ENCODE measurements at places on chromosomes 3 and 15. TPM values are rescaled to one million over a fixed set of nuclear protein-coding genes. Genes with fewer than 3 reads are reported as not detected.
A peak's percentile ranks its signal among the peaks of the same experiment; 100 is the strongest.

Gene LMAN1L
- not detected for total RNA-seq

Gene GDPGP1
- total RNA-seq, result 9.2 TPM

Gene TTLL13
- 0.13 TPM for total RNA-seq

DNA sequence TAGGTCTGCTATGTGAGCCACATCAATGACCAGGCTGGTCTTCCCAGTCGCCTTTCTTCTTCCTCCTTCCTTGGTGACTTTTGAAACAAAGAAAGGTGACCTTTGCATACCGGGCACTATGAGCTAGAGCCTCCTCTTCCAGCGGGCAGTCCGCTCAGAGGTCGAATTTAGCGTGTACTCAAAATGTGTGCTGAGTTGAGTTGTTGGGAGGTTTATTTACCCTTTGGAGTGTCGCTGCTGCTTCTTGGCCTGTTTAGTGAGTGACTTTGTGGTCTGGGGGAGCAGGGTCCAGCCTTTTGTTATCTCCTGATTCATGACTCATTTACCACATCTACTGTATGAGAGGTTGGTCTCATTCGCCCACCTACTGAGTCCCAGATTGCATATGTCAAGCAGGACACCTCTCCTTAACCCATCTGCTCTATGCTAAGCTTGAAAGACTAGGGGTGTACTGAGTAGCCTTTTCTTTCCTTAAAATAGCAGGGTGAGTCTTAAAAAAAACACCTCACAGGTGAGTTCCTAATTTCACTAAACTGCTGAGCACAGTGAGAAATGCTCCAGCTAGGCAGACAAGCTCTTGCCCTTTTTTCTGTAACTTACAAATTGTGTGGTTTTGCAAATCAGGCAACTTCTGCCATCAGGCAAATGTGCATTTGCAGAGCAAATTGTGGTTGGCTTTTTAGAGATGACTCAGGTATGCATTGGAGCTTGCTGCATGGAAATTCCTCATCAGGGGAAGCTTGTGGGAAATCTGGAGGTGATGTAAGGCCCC lies 3.2 kb upstream of the SIAH2 start:
- DNase-seq, result no peak

DNA sequence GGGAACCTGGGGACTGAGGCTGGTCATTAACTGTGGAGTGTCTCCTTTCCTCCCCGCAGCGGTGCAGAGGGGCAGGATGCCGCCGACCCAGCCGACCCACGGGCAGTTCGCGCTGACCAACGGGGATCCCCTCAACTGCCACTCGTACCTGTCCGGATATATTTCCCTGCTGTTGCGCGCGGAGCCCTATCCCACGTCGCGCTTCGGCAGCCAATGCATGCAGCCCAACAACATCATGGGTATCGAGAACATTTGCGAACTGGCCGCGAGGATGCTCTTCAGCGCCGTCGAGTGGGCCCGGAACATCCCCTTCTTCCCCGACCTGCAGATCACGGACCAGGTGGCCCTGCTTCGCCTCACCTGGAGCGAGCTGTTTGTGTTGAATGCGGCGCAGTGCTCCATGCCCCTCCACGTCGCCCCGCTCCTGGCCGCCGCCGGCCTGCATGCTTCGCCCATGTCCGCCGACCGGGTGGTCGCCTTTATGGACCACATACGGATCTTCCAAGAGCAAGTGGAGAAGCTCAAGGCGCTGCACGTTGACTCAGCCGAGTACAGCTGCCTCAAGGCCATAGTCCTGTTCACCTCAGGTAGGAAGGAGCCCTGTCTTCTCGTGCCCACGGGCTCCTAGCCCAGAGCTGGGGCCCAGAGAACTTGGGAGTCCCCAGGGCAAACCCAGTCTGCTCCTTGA lies 3.7 kb downstream of the NR2F2 start:
- DNase-seq, result peak; percentile 41

- no peak for DNase-seq
Observed at GRCh38 chr3:177580437-177580836, 383.2 kb upstream of the TBL1XR1 start.

GRCh38 chr15:97708252-97708651 lies 252.3 kb upstream of the ARRDC4 start:
- no peak for DNase-seq

DNA sequence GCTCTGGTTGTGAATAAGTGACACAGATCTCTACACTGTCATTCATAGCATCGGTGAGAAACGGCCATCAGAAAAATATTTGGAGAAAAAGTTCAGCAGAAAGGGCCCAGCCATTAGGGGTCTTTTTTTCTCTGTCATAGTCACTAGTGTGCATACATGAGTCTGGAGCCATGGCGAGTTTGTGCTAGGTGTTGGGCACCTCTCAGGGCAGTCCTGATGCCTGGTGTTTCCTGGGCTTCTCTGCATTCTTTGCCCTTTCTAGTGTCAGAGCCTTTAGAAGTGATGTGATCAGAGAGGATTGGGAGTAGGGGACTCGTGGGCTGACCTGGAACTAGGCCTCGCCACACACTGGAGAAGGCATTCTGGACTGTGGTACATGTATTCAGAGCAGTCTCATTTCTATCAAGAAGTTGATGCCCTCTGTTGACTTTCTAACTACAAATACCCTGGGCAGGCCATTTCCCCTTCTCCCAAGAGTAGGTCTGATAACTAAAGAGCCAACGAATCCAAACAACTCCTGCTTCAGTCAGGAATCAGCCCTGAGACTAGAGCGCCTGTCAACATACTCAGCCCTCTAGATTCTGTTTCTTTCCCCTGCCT lies 1.6 kb downstream of the KY start:
- DNase-seq, result no peak

DNA sequence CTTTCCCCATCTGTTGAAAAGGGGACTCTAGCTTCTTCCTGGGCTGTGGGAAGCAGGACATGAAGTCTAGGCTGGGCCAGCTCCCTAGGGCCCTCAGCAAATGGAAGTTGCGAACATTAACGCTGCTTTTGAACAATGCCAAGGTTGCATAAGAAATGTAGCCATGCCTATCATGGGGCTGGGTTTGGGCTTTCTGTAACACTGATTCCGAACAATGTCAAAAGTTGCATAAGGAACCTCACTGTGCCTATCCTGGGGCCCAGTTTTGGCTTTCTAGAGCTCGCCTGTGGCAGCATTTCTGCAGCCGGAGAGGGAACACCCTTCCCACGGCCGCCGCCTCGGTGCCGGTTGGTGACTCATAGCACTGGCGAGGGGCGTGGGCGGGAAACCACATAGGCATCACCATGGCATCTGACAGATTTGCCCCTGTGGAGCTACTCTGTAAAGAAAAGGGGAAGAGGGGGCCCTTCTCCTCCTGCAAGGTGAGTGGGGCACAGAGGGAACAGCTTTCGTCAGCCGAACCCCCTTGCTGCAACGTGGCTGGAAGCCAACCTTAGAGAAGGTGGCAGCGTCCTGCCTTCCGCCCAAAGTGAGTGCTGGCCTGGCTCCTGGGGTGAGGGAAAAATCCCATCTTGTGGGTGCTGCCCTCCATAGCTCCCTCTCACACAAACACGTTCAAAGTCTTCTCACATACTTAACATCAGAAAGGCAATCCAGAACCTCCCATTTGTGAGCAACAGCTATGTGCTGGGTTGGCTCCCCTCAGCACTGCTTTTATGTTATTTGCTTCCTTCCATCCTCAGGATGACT lies 46.6 kb upstream of the ATP2B2 start:
- DNase-seq, result no peak

- DNase-seq, result no peak
Observed at GRCh38 chr3:124269619-124270018, 277.7 kb upstream of the ROPN1 start.
